ENCODE measurements at places on chromosomes 6 and 20.

GRCh38 chr6:100181309-100181708 lies 187.3 kb upstream of the MCHR2 start:
- DNase-seq = no peak

- DNase-seq = no peak
Measured at GRCh38 chr6:131400054-131400778, 172.8 kb upstream of the ARG1 start.

DNA sequence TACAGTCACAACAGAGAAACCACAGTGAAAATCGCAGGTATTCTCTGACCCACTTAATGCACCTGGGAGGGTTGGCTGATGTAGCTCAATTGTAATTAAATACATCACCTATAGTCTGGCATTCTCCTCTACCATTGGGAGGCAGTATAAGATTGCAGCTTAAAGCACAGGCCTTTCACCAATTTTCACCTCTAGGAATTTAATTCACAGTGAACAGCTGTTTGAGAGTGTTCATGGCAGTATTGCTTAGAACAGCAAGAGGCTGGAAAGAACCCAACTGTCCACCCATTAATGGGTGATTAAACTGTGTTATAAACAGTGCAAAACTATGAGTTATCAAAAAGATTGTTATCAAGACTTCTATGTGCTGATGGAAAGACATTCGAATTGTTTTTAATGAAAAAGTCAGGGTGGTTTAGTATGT lies 2.0 kb downstream of the EDEM2 start:
- DNase-seq = peak; percentile 30

DNA sequence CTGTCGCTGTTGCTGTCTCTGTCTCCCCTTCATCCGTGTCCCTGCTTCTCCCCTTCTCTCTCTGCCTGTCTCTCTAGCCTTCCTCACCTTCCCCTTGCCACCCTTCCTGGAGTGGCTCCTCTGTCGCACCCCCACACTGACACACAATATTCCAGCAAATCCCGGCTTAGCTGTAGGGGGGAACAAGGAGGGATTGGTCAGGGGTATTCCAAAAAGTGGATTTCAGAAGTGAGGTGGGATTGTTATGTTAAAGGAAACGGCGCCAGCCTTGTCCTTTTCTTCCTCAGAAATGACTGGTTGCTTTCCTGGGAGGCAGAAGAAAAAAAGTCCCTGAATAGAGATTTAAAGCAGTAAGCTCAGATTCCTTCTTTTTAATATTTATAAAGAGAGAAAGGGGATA lies 76.3 kb upstream of the SIRPA start:
- DNase-seq = no peak

DNA sequence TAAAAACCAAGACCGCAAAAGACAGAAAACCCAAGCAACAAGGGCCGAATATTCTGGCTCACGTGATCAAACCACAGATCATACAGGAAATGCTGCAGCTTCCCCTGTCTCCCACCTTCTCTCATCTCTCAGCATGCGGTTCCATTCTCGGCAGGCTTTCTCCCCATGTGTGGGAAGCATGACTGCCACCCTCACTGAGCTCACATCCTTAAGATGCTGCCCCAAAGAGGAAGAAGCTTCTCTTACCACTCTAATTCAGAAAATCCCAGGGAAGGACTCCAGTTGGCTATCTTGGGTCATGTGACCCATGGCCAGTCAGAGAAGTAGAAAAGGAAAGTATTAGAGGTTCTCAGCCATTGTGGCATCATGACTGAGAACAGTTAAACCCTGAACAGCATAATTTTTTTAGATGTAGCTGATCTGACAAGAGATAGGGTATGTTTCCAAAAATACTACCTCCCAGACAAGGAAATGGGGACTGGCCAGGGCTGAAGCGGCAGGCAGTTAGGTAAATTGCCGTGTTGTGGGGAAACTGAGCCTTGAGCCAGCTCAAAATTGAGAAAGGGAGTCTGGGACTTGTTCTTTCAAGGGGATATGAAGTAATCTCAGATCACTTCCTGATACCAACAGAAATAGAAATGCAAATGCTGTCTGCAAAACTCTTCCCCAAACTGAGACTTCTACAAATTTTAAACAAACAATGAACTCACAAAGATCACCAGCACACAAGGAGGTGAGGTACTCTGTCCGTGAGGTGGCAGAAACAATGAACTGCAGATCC lies 37.1 kb upstream of the GRM4 start:
- peak; percentile 52 for DNase-seq

- DNase-seq = no peak
Measured at GRCh38 chr6:168291450-168291849, 28.1 kb downstream of the DACT2 start.

DNA sequence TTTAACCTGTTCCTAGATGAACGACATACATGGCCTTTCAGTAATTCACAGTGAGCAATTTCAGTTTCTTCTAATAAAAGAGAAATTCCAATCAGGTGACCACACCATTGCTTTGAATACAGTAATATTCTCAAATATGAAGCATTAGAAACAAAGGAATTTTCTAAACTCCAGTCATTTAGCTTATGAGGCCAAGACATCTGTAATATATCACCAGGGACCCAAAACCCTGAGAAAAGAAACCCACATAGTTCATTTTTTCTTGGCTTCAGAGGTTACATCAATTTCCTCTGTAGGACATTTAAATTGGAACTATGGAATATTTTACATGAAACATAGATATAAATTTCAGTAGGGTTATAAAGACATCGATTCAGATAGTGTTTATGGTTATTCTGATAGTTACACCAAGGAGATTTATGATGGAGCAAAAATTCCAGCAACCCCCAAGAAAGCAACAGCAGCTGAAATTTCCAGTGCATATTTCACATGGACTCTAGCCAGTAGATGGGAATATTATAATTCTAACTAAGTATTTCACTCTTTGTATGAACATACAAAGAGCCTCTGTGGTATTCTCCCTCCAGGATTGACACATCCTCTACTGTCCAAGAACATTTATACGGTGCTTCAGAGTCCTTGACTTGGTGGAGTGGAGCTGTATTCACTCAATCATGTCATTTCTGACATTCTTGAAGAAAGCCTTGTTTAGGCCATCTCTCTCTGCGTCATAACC lies 82.9 kb downstream of the ADGRG6 start:
- no peak for DNase-seq

DNA sequence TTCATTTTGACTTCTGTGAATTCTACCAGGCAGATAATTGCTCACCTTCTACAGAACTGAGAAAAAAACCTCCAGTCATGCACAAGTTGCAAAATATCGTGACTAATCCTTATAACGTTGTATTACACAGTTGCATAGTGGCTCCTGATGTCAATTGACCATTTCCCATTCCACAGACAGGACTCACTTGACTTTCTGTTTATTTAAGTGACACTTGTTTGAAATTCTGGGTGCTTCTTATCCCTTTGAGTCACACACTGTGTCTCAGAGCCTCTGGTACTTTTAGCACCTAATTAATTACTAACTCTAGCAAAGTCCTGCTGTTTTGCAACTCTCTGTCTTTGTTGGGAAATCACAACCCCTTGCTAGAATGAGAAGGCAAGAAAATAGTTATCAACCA lies 16.2 kb upstream of the RSPO3 start:
- DNase-seq = no peak

- DNase-seq = no peak
Measured at GRCh38 chr6:67210450-67210849, 1424.6 kb upstream of the ADGRB3 start.

- no peak for DNase-seq
Measured at GRCh38 chr6:53790886-53791285, 3.9 kb upstream of the LRRC1 start.

GRCh38 chr20:38208088-38208487 lies 43.0 kb upstream of the TGM2 start:
- DNase-seq = no peak

DNA sequence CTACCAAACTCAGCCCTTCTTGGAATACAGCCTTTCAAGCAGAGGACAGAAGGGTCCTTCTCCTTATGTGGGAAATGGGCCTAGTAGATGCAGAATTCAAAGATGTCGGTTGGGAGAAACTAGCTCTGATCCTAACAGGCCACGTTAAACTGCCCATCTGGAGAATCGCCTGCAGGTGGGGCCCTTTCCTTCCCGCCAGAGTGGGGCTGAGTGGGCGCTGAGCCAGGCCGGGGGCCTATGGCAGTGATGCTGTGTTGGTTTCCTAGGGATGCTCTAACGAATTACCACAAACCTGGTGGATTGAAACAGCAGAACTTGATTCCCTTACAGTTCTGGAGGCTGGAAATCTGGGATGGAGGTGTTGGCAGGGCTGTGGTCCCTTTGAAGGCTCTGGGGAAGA lies 9.1 kb downstream of the MAPK13 start:
- no peak for DNase-seq

GRCh38 chr6:16129623-16130401 lies 926 bp downstream of the MYLIP start:
- peak; percentile 31 for DNase-seq

GRCh38 chr6:161265975-161266374 lies 7.9 kb downstream of the AGPAT4 start:
- DNase-seq = no peak

GRCh38 chr6:4635666-4636065 lies 140.5 kb upstream of the CDYL start:
- no peak for DNase-seq

DNA sequence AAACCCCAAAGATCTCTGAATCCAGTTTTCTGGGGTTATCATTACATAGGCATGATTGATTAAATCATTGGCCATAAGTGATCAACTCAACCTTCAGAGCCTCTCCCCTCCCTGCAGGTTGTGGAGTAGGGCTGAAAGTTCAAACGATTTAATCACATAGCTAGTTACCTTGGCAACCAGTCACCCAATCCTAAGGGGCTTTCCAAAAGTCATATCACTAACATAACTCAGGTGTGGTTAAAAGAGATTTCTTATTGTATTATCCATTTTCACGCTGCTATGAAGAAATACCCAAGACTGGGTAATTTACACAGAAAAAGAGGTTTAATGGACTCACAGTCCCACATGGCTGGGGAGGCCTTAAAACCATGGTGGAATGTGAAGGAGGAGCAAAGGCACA lies 935.1 kb upstream of the SLC35B3 start:
- DNase-seq = no peak

DNA sequence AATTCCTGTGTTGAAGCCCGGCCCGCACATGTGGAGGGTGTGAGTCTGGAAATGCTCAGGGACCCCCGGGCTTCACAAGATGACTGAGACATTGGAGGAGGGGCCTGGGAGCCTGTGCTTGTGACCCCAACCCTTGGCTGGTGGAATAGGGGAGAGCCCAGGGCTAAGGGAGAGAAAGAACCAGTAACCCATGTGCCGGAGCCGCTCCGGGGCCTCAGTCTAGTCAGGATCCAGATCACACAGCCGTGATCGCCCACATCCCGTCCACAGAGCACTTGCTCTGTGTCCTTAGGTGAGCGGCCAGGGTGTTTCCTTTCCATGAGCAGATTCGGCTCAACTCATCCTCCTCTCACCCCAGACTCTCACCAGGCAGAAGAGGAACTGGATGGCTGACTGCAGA lies 152.3 kb upstream of the RPS6KA2 start:
- DNase-seq = no peak

DNA sequence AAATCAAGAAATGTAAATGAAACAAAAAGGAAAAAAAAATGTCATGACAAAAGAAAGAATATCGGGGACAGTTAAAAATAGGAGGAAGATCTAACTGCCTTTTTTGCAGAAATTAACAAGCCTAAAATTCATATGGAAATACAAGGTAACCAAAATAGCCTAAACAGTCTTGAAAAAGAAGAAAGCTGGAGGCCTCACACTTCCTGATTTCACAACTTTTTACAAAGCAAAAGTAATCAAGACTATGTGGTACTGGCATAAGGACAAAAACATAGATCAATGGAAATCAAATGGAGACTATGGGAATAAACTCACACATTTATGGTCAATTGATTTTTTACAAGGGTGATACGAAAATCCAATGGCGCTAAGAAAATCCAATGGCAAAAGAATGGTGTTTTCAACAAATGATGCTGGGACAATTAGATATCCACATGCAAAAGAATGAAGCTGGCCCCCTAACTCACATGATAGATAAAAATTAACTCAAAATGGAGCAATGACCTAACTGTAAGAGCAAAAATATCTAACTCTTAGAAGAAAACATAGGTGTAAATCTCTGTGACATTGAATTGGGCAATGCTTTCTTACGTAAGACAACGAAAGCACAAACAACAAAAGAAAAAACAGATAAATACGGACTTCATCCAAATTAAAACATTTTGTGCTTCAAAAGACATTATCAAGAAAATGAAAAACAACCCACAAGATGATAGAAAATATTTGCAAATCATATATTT lies 24.5 kb downstream of the MAP3K5 start:
- no peak for DNase-seq

DNA sequence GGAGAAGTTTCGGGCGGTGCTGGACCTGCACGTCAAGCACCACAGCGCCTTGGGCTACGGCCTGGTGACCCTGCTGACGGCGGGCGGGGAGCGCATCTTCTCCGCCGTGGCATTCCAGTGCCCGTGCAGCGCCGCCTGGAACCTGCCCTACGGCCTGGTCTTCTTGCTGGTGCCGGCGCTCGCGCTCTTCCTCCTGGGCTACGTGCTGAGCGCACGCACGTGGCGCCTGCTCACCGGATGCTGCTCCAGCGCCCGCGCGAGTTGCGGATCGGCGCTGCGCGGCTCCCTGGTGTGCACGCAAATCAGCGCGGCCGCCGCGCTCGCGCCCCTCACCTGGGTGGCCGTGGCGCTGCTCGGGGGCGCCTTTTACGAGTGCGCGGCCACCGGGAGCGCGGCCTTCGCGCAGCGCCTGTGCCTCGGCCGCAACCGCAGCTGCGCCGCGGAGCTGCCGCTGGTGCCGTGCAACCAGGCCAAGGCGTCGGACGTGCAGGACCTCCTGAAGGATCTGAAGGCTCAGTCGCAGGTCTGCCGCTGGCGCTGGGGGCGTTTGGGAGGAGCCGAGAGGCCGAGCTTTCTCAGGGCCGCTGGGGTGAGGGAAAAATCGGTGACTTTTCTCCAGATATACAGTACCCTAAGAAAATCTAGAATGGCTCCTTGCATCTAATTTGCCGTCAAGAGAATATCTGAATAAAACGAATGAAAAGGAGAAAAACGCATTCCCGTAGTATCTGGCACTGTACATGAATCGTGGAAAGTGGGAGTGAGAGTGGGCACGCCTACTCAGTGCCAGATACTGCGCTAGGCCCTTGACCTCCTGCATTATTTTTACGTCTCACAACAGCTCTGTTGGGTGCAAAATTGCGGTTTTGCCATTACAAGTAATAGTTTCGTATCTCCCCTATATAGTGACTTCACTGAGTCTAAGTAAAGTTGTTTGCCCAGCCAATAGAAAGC lies 1.0 kb downstream of the CALHM6 start:
- no peak for DNase-seq

DNA sequence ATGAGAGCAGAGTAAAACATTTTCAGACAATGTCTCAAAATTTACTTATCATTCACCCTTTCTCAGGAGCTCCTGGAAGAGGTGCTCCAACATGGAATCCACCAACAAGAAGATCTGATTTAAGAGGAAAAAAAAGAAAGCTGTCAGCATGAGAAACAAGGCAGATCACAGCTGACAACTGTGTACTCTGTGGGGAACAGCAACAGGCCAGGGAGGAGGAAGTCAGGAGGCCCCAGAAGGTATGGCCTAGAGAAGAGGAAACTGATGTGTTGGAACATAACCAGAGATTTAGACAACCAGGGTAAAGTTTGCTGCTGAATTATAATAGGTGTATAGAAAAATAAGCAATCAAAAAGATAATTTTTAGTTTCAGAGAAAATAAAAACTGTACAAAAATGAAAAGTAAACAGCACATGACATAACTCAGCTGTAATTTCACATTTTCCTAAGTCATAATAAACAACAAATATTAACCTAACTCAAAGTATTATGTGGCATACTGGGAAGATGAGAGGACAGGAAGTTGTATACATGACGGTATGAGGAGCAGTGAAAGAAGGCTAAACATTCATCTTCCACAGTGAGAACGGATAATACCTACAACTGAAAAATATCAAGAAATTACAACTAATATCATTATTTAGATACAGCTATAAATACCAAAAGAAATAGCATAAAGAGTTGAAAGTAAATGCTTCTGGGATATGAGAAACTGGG lies 113.6 kb upstream of the EMILIN3 start:
- no peak for DNase-seq

Data from effector CD4-positive, alpha-beta T cell (primary cell).